Suprapubic skin (tissue), 4 donors: ENCODE measurements at places on chromosomes 3 and 15.

DNA sequence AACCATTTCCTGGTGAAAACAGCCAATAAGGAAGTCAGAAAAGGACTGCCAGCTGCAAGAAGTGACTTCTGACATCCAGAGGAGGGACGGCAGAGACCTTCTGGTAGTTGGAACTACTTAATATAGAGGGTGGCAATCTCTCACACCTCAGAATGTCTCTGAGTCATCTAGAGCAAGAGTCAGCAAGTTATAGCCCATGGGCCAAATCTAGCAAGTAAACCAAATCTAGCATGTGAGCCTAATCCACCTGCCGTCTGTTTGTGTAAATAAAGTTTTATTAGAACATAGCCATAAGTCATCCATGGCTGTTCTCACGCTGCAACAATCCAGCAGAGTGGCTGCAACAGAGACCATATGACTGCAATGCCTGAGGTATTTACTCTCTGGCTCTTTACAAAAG lies 160.5 kb upstream of the NR2E3 start:
- no peak for DNase-seq

- DNase-seq = no peak
Measured at GRCh38 chr15:101498717-101499480, 9.4 kb upstream of the PCSK6 start.

DNA sequence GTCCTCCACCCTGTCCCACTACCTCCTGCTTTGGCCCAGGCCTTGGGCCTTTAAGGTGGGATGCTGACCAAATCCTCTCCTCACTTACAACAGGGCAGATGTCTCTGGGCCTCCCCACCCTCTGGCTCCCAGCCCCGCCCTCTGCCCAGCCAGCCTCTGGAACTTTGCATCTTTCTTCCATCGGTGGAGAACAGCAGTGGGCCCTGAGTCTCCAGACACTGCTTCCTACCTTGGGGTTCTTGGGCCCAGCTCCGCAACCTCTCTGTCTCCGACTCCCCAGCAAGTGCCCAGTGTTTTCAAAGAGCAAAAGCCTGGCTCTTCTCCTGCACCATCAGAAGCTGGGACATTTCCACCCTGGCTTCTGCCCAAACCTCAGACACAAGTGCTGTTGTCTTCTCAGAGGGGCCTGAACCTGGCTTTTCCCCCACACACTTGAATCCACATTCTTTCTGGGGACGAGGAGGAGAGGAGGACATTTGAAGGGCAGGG lies 33.1 kb downstream of the MRAS start:
- DNase-seq = no peak

- no peak for DNase-seq
Measured at GRCh38 chr3:121707531-121708273, 41.8 kb downstream of the GOLGB1 start.

DNA sequence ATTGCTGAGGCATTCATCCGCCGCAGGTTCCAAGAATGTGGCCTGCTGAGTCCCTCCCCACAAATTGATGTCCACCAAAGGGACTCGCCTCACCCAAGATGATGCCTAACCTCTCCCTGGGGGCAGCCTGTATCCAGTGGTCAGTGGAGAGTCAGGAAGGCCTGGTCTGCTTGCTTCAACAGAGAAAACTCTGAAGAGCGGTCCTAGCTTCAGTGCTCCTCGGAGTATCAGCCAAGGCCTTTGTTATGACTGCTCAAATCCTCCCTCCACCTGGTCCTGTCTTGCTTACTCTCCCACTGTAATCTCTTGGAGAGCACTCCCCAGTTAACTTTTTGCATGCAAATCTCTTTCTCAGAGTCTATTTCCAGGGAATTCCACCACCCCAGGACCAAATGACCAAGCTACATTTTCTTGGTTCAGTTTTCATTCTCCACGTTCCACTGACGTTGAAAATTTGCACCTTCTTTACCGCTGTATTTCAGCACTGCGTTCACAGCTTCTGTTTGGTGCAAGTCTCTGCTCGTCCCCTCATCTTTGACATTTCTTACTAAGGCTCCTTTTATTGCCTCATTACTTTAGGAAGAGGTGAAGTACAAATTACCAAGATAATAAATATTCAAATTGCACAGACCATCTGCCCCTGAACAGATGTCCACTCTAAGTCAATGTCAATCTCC lies 22.3 kb downstream of the CMTM7 start:
- no peak for DNase-seq

- no peak for DNase-seq
Measured at GRCh38 chr15:28093752-28094535, 5.2 kb downstream of the OCA2 start.

- no peak for DNase-seq
Measured at GRCh38 chr15:87608238-87609028, 648.1 kb downstream of the NTRK3 start.

DNA sequence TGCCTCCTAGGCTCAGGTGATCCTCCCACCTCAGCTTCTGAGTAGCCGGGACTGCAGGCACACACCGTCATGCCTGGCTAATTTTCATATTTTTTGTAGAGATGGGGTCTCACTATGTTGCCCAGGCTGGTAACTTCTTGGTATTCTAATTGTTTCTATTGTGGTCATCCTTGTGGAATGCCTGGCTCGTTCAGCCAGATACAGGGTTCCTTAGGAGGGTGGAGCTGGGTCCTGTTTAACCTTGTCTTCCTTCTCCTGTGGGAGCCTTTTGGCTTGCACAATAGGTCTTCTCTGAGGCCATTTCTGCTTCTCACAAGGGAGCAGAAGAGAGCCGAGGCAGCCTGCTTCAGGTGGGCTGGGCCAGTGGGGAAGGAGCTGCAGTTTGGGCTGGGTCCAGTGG lies 15.7 kb downstream of the PLEKHO2 start:
- DNase-seq = no peak

DNA sequence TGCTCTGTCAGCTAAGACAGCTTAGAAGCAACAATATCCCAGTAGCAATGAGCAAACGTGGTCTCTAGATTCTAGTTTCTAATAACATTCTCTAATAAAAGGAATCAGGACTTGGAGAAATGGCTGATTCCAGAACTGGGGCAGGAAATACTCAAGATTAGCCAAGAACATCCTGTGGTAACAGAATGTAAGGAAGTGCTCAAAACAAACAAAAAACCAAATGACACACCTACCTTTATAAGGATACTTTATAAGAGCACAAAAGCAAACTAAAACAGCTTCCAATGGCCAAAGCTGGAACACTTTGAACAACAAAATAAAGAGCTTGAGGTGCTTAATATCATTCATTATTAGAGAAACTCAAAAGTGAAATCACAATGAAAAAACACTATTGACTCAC lies 33.1 kb upstream of the EIF5A2 start:
- DNase-seq = no peak

GRCh38 chr3:128554465-128555097 lies 61.6 kb upstream of the GATA2 start:
- peak; percentile 65 for DNase-seq

DNA sequence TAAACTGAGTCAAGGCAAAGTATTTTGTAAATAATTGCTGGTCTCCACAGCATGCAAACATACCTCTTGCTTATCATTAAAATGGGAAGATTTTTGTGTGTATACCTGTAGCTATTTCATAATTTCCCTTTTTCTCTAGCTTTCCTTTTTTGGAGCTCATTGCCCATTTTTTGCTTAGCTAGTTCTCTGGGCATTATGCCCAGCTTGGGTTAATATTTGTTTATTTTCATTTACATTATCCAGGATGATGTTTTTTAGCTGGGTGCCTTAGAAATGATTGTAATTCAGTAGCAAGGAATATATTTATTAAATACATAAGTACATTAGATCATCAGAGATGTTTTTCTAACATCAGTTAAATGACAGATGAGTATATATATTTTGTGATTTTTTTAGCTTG lies 1271.7 kb upstream of the GBE1 start:
- DNase-seq = no peak

- DNase-seq = peak; percentile 69
Measured at GRCh38 chr3:128488991-128489673, 3.9 kb downstream of the GATA2 start.

GRCh38 chr3:105533960-105534359 lies 167.3 kb downstream of the ALCAM start:
- DNase-seq = no peak

DNA sequence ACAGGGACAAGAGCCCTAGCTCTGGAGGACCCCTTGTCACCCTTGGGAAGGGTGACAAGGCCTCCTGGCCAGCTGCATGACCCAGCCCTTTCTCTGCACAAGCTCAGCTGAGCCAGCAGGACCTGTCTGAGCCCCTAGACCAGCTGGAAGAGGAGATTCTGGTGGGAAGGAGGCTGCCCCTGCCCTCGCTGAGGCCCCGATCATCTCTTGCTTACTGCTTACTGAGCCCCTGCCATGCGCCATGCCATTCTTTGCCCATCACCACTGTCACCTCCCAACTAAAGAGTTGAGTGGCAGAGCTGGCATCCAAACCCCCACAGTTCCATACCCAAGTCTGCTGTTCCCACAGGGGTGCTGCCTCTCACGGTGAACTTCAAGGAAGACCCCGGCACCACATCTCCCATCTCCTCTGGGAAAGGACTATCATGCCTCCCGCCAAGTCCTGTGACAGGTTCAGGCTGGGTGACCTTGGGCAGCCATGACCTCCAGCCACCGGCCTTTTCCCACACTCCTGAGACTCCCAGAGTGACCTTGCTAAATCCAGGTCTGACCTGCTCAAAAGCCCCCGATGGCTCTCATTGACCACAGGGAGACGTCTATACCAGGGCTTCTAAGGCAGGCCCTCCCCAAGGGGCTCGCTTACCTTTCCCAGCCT lies 34.0 kb downstream of the ACSBG1 start:
- DNase-seq = peak; percentile 74

GRCh38 chr15:99550077-99550476 lies 15.7 kb upstream of the MEF2A start:
- no peak for DNase-seq

- DNase-seq = no peak
Measured at GRCh38 chr3:89372456-89372855, 265.0 kb downstream of the EPHA3 start.

DNA sequence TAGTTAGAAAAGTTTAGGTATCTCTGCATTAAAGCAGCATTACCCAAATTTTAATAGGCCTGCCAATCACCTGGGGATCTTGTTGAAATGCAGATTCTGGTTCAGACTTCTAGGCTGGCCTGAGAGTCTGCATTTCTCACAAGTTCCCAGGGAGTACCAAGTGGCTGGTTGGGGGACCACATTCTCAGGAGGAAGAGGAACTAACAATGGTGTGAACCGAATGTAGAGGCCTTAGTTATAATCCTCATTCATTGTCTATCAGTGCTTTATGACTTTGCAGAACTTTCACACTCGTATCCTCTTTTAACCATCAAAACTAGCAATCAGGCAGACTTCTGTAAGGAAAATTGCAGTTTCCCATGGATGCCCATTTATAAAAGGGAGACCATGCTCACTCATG lies 38.2 kb upstream of the UBE2E1 start:
- no peak for DNase-seq

GRCh38 chr3:23071758-23072157 lies 131.4 kb upstream of the UBE2E2 start:
- no peak for DNase-seq

GRCh38 chr3:45938864-45939263 lies 4.4 kb upstream of the CXCR6 start:
- peak; percentile 88 for DNase-seq

GRCh38 chr3:40877631-40878463 lies 321.5 kb upstream of the CTNNB1 start:
- DNase-seq = peak; percentile 81
